Left renal cortex interstitium (tissue), 4 donors: ENCODE measurements at places on chromosomes 3 and 15.

DNA sequence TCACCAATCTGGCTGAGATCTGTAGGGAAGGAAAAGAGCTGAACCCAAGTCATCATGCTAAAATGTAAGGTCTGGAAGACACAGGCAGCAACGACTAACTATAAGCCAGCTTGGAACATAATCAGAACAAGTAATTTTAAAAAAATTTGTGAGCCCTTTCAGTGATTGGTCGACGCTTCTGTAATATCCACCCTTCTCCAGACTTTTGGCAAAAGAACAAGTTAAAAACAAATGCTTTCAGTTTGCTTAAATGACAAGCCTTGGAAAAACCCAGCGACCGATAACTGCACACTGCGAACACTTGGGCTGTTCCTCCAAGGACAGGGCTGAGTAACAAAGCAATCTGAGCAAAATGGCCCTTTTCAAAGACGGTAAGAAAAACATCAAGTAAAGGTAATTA lies 49.6 kb downstream of the PCSK6 start:
- DNase-seq: no peak

GRCh38 chr3:119579366-119580066 lies at the start of gene ADPRH:
Gene ADPRH, plus strand, starts transcription at chr3:119579492. Its CDS starts 2,678 bp downstream, at chr3:119582170.
- peak; percentile 29 for DNase-seq

GRCh38 chr15:46894644-46895043 lies 822.7 kb upstream of the SEMA6D start:
- no peak for DNase-seq

- peak; percentile 24 for DNase-seq
Observed at GRCh38 chr3:169869484-169870220, at the start of gene LRRC31. Gene LRRC31, minus strand, starts transcription at chr3:169869935. Its CDS starts 128 bp downstream, at chr3:169869807.

DNA sequence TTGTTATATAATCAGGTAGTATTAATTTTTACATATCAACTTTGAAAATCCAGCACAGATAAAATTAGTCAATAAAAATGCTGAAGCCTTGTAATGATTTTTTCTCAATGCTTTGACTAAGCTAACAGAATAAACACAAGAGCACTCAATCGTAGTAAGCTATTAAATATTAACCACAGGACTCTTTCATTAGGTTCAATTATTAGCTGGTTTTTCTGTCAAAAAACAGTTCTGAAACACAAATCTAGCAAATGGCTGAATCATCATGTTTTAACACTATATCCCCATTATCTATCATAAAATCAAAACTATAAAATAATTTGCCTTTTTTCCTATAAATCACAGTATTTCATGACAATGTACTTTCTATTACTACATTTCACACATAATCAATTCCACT lies 69.6 kb downstream of the PLOD2 start:
- no peak for DNase-seq

- DNase-seq: no peak
Observed at GRCh38 chr3:88141458-88142083, 8.2 kb upstream of the C3orf38 start.

- DNase-seq: no peak
Observed at GRCh38 chr3:56633602-56634535, 49.2 kb downstream of the TASOR start.

GRCh38 chr15:60101416-60101815 lies 97.3 kb downstream of the FOXB1 start:
- no peak for DNase-seq

GRCh38 chr3:70996082-70996481 lies 587.4 kb downstream of the FOXP1 start:
- no peak for DNase-seq

DNA sequence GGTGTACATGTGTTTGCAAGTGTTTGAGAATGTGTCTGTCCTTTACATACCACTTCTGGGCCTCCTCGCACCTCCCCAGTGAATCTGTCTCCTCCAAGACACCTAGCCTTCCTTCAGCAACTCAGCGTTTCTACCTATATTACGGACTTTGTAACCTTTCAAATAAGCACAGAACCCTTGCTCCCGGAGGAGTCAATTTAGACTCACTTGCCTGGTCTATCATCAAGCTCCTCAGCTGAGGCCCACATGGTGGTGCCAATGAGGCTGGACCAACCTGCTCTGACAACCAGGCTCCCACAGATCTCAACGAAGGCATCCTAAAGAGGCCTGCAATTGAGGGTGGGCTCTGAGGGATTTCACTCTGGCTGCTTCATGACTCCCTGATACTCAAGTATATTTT lies 32.8 kb upstream of the TIMP4 start:
- DNase-seq: no peak

GRCh38 chr15:75697523-75697922 lies 15.1 kb downstream of the CSPG4 start:
- DNase-seq: no peak

GRCh38 chr15:95561463-95561862 lies 769.0 kb upstream of the NR2F2 start:
- DNase-seq: no peak

- no peak for DNase-seq
Observed at GRCh38 chr3:107498646-107499045, 24.1 kb upstream of the BBX start.

DNA sequence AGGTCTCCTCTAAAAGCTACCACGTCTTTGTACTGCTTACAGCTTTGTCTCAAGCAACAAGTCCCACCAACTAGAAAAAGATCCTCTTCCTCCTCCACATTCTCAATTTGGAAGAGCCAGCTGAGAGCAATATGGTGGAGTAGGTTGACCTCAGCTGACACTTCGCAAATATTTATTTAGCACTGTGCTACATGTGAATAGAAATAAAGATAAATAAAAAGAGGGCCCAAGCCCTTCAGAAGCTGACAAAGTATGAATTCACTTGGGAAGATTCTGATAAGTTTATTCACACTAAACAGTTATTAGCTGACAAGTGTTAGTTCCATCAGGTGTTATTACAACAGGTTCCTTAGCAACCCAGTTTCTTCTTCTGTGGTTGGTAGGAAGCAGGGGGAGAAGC lies 310.3 kb downstream of the GBE1 start:
- no peak for DNase-seq

DNA sequence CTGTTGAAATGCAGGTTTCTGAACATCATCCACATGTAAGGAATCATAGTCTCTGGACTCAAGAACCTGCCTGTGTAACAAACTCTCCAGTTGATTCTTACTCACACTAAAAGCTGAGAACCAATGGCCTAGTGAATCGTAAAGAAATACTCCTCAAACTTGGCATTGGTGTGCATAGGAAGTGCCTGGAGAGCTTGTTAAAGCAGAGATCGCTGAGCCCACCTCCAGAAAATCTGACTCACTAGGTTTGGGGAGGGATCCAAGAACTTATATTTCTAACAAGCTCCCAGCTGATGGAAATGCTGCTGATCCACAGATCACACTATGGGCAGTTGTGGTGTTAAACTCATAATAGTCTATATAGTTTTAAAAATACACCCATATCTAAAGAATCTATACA lies 55.8 kb upstream of the LMCD1 start:
- no peak for DNase-seq

- DNase-seq: no peak
Observed at GRCh38 chr15:58545307-58546065, 113.7 kb downstream of the LIPC start.

- no peak for DNase-seq
Observed at GRCh38 chr3:64120876-64121275, 97.6 kb upstream of the PSMD6 start.

DNA sequence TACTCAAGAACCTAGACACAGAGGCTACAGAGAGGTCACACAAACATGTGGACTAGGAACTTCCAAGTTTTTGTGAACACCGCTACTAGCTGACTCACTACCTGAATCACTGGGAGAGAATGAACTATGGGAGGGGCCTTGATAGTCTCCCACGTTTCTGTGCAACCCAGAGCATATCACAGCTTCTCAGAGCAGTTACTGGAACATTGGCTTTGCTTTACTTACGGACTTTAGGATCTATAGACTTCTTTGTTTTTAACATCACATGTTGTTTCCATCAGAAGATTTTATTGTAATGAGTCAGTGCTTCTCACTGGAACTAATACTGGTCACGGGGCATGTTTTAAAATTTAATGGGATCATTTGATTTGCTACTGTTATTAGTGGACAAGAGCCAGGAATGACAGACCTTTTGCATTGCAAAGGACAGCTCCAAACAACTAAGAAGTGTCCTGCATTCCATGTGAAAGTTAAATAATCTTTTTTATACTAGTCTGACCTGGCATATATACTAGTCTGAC lies 35.6 kb downstream of the RTP4 start:
- DNase-seq: peak; percentile 65

GRCh38 chr3:133469140-133469731 lies 69.4 kb downstream of the BFSP2 start:
- no peak for DNase-seq

DNA sequence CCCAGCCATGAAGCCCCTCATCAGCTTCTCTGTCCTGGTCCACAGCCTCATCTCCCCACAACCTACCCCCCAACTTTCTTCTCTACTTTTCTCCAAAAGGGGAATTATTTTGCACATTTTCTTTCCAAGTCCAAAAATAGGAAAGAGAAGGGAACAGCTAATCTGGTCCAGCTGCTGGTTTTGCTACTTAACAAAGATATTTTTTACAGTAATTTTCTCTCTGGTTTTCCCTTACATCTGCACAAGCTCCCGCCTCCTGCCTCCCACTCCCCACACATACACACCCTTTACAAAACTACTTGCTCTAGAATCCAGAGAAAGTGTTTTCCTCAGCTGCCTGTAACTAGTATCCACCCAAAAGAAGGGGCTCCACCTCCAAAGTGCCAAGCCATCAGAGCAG lies 177.2 kb downstream of the POLR2M start:
- no peak for DNase-seq

GRCh38 chr3:16704941-16705340 lies 99.7 kb upstream of the DAZL start:
- DNase-seq: no peak

DNA sequence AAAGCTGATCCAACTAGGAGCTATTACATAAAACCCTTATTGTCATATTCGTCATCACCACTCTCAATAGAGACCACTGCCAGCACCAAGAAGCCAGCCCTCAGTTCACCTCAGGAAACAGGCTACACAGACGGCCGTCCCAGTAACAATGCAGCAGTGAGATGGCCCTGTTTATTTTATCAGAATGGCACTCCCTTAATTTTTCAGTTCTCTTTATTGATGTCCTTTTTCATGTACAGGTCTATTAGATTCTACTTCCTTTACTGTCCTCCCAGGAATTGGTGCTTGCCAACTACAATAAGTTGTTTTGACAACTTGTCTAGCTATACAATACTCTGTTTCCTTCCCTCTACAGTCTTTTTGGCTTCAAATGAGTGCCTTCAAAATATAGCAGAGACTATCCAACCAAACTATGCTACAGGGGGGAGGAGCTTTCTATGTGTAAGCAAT lies 272.5 kb downstream of the ZBTB20 start:
- no peak for DNase-seq

GRCh38 chr3:154954757-154955156 lies 125.4 kb upstream of the MME start:
- DNase-seq: no peak

DNA sequence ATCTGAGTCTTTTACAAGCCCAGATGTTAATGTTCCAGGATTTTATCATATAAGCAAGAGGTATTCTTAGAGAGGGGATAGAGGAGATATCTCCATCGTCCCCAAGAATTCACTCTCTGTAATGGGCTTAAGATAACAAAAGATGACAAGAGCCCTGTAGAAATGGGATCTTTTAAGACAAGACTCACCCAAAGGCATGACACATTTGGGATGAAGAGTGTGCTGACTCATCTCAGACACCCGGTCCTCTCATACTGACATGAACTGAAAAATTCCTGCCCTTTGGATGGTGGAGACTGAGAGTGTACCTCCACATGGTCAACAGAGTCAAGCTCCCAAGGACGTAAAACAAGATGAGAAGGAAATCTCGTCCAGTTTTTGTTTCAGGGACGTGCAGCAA lies 11.0 kb downstream of the LEKR1 start:
- no peak for DNase-seq

DNA sequence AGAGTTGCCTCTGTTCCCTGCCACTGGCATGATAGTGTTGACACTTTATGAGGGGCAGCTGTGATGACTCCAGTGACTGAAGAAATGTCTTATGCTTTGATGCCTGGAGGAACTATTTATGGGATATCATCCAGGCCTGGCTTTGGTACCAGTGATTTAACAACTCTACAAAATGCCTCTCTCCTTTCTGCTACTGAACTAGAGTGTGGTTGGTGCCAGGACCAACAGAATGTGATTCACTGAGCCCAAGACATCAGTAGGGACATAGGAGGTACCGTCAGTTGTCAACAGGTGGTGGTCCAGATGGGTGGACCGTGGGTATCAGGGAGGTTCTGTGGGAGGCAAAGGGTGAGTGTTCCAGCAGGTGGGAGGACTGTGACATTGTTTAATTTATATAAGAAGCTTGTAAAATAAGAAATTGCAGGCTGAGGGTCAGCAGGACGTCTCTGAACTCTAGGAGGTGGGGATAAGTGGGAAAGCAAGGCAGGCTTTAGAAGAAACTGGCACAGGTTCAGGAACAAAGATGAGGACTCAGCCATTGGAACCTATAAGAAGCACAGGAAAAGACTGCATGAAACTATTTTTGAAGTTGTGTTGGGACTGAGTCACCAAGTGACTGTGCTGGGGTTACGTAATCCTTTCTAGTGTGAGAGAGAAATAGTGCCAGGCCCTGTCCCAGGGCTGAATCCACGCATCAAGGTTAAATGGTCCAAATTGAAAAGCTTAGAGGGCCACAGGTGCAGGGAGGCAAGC lies 28.5 kb upstream of the SLC7A14 start:
- no peak for DNase-seq

DNA sequence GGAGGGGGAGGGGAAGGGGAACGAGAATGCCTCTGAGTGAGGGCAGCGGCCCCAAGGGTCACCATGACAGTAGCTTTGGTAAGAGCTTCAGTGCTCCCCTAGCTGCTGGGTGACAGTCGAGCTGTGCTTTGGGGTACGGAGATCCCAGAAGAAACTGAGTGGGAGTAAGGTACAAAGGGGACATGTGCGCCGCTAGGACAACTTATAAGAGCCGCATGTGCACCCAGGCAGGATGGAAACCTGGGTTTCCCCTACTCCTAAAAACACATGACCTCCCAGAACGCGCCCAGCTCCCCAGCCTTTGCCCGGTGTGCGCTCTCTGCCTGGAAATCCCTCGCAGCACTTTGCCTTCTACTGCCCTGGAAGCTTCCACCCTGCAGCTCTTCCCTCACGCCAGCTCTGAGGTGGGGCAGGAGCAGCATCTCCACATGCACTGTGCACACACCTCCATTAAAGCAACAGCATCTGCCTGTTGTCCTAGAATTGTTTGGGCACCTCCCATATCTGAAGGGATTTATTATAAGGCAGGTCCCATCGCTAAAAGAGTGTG lies 232.2 kb downstream of the ADAMTS17 start:
- DNase-seq: no peak
